ENCODE measurements at places on chromosomes 4 and X.

DNA sequence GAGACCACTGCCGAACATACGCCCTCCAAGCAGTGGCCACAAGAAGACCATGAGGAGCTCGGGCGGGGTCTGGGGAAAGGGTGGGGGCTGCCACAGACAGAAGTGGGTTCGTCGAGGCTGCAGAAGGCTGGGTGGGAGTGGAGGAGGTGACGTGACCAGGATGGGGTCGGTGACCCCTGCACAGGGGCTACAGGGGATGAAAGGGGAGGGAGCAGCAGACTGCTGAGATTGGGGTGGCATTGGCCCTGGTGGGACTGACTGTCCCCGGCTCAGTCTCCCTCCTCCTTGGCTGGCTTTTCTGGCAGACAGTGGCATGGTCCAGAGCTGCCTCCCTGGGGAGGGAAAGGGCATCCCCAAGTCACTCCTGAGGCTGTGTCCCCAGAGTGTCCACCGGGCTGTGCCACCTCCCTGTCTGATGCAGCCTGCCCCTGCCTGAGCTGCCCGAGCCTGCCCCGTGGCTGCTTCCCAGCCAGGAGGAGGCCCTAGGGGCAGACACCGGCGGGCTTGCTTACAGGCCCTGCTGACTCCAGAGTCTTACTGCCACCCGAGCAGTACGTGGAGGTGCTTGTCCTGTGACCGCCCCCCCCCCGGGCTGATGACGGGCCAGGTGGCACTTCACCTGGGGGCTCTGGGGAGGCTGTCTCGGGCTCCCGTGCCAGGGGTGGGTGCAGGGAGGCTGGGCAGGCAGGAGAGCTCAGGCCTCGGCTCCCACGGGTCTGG lies 7.2 kb downstream of the SH3BP2 start:
- DNase-seq, result peak; percentile 46

DNA sequence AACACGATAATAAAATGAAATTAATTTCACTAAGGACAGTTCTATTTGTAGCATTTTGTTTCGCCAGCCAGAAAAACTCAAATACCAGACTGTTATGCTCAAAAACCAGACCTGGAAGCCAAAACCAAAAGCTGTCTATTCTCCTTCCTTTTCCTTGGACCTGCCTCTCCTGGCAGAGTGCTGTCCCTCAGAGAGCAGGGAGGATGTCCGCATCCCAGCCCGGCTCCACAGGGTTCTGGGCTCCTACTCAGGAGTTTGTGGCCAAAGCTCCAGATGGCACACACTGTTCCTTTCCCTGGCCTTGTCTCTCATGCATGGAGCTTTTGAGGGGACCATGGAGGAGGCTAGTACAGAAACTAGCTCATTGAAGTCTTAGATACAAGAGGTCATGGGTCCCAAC lies 41.9 kb upstream of the C1QTNF7 start:
- DNase-seq, result no peak

DNA sequence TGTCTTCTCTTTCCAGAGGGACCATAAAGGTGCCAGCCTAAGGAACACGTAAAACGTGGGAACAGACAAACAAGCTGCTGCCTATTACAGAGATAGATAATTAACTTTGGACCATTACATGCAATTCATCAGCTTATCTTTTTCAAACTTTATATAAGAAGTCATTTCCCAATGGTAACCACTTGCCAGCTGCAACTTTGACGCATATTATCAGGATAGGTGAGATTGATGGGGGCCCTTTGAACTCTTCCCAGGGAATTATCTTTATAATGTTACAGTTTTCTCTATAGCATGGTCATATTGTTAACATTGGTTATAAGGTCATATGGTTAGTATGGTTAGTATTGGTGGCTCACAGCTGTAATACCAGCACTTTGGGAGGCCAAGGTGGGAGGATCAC lies 94.1 kb upstream of the BMP2K start:
- DNase-seq, result no peak

- no peak for DNase-seq
Measured at GRCh38 chr4:83618431-83618830, 82.5 kb downstream of the GPAT3 start.

DNA sequence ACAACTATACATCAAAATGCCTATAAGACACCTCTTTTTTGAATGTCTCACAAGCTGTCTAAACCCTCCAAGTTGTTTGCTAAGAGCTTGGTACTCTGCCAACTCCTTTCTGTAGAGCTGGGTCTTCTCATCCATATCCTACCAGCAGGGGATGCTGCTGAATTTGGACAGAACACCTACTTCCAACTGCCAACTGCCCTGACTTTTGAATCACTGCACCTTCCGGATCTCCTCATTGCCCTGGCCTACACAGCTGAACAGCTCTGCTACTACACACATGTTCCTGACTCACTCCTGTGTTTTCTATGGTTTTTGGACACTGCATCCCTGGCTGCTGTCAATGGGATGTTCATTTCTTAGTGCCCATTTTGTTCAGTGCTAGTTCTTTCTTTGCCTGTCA lies 18.7 kb downstream of the FAM184B start:
- DNase-seq, result peak; percentile 43

- DNase-seq, result no peak
Measured at GRCh38 chrX:65630771-65631170, 36.7 kb upstream of the MSN start.

- DNase-seq, result no peak
Measured at GRCh38 chr4:37442062-37442323, 197.4 kb downstream of the NWD2 start.

DNA sequence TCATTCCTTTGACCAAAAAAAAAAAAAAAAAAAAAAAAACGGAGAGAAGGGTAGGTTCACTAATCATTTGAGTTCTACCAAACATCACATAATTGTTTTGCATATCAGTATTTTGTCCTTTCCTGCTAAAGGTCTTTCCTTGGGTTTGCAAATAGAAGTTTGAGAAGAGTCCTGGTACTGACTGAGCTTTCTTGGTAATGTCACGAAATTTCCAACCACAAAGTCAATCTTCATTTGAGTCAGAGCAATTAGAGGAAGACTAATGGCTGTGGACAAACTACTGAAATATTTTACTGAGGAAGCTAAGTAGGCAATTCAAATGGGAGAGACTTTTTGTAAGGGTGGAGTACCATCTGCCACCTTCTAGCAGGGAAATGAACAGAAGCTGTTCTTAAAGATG lies 21.7 kb upstream of the CD40LG start:
- peak; percentile 20 for DNase-seq

- DNase-seq, result peak; percentile 71
Measured at GRCh38 chr4:180203349-180203748, 2039.9 kb upstream of the TENM3 start.

DNA sequence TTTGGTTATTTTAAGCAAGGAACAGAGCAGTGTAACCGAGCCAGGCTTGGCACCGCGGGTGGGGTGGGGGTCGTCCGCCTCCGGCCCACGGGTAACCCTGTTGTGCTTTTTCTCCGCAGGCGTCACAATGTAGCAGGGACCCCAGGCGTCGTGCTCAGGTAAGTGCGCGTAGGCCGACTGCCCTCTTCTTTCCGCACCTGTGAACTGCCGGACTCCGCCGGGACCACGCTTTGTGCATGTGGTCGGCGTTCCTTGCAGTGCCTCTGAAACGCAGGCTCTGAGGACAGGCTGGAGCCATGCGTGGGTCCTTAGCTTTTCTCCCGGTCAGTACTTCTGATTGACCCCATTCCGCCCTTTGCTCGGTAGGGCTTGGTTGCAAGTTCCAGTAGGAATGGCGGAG lies 24.9 kb downstream of the PCGF3 start:
- no peak for DNase-seq

GRCh38 chrX:49199906-49200771 lies at the start of gene SYP:
SYP (minus strand) TSS chrX:49200193; CDS start chrX:49200186, 7 bp downstream.
- DNase-seq, result peak; percentile 92

GRCh38 chr4:179976777-179977176 lies 2266.4 kb upstream of the TENM3 start:
- no peak for DNase-seq

DNA sequence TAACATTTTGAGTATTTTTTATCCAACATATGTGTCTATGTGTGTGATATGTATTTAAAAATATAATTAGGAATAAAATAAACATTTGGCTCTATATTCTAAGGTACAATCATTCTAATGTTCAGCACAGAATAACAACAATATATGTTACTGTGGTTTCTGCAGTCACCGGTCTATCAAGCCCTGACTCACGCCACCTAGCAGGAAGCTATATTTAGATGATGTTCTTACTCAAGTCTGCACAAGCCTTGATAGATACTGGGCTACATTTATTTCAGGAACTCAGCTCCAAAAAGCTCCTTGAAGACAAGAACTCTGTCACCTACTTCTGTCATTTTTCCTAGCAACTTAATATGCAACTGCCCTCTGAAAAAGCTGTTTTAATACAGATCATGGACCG lies 152.0 kb upstream of the FTHL17 start:
- DNase-seq, result peak; percentile 54

DNA sequence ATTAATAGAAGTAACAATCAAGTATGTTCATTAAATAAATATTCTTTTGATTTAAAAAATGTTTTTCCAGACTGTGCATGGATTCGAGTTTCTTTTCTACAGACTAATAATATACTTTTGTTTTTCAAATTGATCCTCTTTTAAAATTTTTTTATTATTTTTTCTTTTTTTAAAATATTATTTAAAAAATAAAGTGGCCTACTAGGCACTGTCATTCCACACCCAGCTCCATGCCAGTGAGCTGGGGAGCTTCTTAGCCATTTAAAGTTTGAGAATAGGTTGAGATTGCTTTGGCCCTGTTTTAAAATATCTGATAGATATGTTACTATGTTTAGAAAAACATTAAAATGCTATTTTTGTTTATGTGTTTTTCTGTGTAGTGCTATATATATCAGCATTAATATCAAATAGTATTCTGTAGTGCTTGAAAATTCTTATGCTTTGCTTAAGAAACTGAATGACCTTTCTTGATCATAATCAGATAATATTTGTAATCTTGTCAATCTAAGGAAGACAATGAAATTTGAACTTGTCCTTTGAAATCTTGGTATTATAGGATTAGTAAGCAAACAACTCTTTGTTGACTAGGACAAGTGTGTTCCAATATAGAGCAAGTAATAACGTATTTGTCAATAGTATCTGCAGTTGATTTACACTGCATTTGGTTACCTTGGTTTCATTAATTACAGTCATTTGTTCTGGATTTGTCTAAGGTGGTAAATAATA lies 12.6 kb downstream of the PCDH10 start:
- no peak for DNase-seq

- DNase-seq, result no peak
Measured at GRCh38 chr4:89214308-89214707, 93.3 kb downstream of the GPRIN3 start.

DNA sequence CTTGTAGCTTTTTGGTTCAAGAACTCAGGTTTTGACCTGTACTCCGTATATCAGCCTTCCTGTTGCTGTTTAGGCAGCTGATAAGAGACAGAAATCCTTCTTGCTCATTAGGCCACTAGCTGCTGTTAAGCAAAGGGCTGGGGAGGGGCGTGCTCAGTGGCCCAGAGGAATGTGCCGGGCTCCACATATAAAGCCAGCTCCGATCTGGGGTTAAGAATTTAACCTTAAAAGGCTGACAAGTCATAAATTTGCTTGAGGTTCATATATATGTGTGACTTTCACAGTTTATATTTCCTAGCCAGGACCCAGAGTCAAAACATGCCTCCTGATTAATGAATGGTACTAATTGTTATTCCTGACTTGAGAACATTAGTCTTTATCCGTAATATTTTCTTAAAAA lies 15.3 kb downstream of the GPC3 start:
- no peak for DNase-seq

DNA sequence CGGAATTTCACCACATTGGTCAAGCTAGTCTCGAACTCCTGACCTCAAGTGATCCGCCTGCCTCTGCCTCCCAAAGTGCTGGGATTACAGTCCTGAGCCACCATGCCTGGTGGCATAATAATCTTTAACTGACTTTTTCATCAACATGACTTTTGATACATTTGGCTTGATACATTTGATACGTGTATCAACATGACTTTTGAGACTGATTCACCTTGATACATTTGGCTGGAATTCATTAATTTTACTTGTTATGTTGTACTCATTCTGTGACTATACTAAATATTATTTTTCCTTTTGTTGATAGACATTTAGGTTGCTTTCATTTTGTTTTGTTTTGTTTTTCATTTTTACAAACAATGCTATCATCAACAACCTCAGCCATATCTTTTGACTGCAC lies 6.3 kb downstream of the TMEM154 start:
- no peak for DNase-seq

GRCh38 chr4:38292529-38292928 lies 332.3 kb downstream of the PTTG2 start:
- no peak for DNase-seq

DNA sequence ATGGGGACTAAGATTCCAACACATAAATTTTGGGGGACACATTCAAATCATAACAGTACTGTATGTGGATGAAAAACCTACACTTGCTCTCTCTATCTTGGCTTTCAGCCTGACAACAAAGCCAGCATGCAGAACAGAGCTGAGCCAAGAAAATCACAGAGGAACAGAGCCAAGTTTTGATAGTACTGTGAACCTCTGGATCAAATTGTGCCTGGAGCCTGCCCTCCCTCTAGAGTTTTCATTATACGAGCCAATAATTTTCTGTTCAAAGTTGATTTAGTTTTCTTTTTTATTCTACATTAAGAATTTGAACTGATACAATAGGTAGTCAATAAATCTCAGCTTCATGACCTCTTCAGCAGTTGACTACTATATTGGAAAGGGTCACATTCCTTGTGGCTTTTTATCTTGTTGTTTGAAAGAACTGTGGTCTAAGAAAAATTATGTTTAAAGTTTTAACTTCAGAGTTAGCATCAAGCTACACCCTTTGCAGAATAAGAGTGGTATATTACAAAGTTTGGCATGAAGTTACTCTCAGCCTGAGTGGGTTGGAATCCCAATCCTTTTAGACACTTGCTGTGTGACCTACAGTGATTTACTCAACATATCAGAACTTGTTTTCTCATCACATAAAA lies 31.1 kb downstream of the GRID2 start:
- DNase-seq, result no peak

- DNase-seq, result peak; percentile 26
Measured at GRCh38 chr4:112085156-112086035, 59.9 kb upstream of the FAM241A start.

- DNase-seq, result no peak
Measured at GRCh38 chr4:169260217-169260866, 10.4 kb downstream of the SH3RF1 start.

GRCh38 chr4:81378386-81378785 lies 93.3 kb downstream of the RASGEF1B start:
- DNase-seq, result no peak

DNA sequence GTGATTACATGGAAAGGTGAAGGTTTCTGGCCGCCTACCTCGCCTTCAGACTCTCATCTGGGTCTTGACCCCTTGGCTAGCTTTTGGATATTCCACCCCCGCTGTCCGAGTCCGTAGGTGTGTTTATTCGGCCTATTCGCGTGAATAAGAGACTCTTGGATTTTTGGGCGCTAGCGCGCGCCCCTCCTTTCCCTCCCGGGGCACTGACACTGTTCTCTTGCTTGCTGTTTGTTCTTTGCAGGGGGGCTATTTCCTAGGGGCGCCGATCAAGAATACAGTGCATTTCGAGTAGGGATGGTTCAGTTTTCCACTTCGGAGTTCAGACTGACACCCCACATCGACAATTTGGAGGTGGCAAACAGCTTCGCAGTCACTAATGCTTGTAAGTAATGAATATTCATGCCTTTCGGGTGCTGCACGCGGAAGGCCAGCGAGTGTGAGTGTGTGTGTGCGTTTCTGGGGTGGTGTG lies 932 bp downstream of the GRIA2 start:
- DNase-seq, result no peak
